A549 treated with CpdA at 1 μM for 4 hours (cell line): ENCODE measurements at places on chromosomes 4 and X. TPM values are rescaled to one million over a fixed set of nuclear protein-coding genes. Genes with fewer than 3 reads are reported as not detected.

The OCIAD1 gene
- total RNA-seq = 125 to 220 TPM (median 131 TPM) in 5 replicates

The LUZP4 gene
- total RNA-seq = not detected in 5 replicates

The HSD17B13 gene
- total RNA-seq = 0.05 to 0.12 TPM (median 0.09 TPM) in 4 of 5 replicates, not detected in the other

The UFSP2 gene
- total RNA-seq = 13.0 to 15.6 TPM (median 14.6 TPM) in 5 replicates

The TMSB15B gene
- total RNA-seq = 4.3 to 8.0 TPM (median 5.9 TPM) in 5 replicates

The JAKMIP1 gene
- 0.02 TPM in 1 of 5 replicates, not detected in the others for total RNA-seq

The SLITRK4 gene
- total RNA-seq = not detected in 5 replicates

The SERTM2 gene
- total RNA-seq = not detected in 5 replicates

The GUCY1A1 gene
- not detected in 5 replicates for total RNA-seq

The PCDH10 gene
- 0.09 to 0.27 TPM (median 0.15 TPM) in 5 replicates for total RNA-seq

The TAPT1 gene
- total RNA-seq = 10.2 to 15.3 TPM (median 12.5 TPM) in 5 replicates

The NEXMIF gene
- 0.01 to 0.02 TPM in 2 of 5 replicates, not detected in the others for total RNA-seq

The ETDA gene
- not detected in 5 replicates for total RNA-seq

The SLITRK2 gene
- total RNA-seq = 0.01 TPM in 1 of 5 replicates, not detected in the others

The CYLC1 gene
- total RNA-seq = not detected in 5 replicates

The PPID gene
- 37.5 to 41.1 TPM (median 38.8 TPM) in 5 replicates for total RNA-seq

The UBE2A gene
- total RNA-seq = 131 to 143 TPM (median 135 TPM) in 5 replicates
